GM12878 (cell line): ENCODE measurements at places on chromosomes 6 and 20. TPM values are rescaled to one million over a fixed set of nuclear protein-coding genes. Genes with fewer than 3 reads are reported as not detected.

DNA sequence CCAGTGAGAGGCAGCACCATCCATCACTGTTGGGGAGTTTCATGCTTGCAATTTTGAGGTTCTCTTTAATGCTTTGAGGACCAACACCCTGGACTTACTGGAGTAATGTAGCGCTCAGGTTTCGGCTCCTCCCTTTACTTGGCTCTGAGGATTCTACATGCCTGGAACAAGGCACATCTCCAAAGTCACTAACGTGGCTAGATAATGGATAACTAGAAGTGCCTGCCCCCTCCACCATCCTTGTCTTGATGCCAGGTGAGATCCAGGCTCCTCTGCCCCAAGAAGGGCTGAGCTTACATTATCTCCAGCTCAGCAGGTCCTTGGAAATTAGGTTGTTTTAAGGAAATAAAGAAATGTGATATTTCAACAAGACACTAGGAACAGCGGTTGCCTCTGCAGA is 75.5 kb upstream of the ZNFX1 start:
- no peak for DNase-seq

DNA sequence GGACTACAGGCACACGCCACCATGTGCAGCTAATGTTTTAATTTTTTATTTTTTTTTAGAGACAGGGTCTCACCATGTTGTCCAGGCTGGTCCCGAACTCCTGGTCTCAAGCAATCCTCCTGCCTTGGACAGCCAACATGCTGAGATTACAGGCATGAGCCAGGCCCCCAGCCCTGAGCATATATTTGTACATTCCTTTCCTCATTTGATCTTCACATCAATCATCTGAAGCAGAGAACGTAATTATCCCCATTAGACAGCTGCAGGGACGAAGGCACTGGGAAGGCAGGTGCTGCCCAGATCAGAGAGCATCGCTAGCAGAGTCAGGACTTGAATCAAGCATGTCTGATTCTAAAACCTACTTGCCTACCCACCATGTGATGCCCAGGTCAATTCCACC is 41.0 kb upstream of the SIRPA start:
- no peak for DNase-seq

DNA sequence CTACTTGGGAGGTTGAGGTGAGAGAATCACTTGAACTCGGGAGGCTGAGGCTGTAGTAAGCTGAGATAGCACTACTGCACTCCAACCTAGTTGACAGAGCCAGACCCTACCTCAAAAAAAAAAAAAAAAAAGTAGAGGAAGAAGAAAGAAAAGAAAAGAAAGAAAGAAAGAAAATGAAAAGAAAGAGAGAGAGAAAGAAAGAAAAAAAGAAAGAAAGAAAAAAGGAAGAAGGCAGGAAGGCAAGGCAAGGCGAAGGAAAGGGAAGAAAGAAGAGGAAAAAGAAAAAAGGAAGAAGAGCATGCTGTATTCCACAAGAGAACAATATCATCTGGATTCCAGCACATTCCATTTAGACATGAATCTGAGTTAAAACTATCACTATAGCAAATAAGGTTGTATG is 3.8 kb downstream of the GCM1 start:
- no peak for DNase-seq

DNA sequence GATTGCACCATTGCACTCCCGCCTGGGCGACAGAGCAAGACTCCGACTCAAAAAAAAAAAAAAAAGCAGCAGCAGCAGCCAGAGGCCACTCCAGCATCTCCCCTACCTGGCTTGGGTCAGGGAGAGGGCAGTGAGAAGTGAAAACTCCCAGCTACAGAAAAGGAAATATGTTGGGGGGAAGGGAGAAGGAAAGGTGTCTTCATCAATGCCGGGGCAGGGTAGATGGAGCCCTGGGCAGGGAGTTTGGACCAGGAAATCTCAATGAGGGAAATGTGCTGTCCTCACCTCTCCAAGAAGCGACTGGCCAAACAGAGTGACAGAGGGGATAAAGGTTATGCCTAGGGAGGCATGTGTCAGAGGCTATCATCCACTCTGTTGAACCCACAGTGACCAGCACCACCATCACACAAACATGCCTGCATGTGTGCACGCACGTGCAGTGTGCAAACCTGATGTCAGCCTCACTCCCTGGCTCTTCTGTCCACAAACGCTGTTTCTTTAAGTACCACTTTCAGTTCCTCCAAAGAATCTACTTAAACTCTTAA is 887 bp upstream of the AIF1 start:
- peak; percentile 57 for DNase-seq

- DNase-seq: no peak
Observed at GRCh38 chr6:164897523-164898235, 411.7 kb downstream of the C6orf118 start.

- DNase-seq: no peak
Observed at GRCh38 chr20:47765691-47766594, 19.3 kb downstream of the SULF2 start.

DNA sequence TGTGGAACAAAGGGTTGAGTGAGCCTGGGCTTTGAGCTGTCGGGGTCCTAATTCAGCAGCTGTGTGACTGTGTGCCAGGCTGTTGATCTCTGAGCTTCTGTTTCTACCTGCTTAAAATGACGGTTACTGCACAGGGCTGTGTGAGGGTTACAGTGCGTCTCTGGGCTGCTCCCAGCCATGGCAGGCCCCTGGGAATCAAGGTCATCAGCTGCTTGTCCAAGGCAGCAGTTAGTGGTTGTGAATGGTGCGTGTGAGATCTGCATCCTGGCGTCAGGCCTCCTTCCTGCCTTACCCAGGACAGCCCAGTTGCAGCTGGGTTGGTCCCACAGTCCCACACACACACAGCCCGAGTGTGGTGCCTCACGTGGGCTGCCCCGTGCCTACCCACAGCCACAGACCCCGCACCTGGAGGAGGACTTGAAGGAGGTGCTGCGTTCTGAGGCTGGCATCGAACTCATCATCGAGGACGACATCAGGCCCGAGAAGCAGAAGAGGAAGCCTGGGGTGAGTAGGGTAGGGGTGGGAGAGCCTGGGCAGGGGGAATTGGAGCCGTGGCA is 15.6 kb downstream of the GTSF1L start:
- no peak for DNase-seq

- no peak for DNase-seq
Observed at GRCh38 chr6:150208611-150209352, 65.9 kb downstream of the PPP1R14C start.

DNA sequence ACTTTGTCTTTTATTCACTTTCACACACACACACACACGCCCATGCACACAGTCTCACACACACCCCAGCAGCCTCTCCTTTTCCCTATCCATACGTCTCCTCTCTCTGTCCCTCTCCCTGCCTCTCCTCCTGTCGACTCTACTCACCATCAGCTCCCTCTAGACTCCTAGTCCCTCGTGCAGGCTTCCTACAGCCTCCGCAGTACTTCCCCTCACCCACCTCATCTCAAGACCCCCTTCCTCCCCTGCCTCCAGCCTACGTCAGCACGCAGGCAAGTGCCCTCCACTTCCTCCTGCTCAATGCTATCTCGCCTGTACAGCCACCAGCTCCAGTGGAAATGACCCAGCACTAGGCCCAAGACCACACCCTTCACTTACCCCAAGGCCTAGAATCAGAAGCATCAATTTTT is 820 bp upstream of the TREML2 start:
- no peak for DNase-seq

Gene PSORS1C1
- 0.37 TPM in 1 of 2 replicates, not detected in the other for polyA plus RNA-seq

Gene COL19A1
- 3.6 and 5.3 TPM in 2 replicates for polyA plus RNA-seq

DNA sequence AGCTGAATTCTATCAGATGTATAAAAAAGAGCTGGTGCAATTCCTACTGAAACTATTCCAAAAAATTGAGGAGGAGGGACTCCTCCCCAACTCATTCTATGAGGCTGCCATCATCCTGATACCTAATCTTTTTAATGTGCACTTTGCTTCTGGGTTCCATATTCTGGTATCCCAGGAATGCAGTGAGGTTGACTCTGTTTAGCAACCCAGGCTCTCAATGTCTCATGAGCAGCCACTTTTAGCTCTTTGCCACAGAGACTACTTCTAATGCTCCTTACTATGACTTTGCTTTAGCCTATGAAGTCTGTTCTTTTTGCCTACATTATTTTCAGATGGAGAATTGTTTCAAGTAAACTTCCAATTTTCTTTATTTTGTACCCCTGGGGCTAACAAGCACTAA is 185.5 kb upstream of the NRSN1 start:
- DNase-seq: no peak

Gene SLC16A10
- 1.4 and 2.3 TPM in 2 replicates for polyA plus RNA-seq

GRCh38 chr6:105482227-105482844 is 79.5 kb upstream of the PREP start:
- DNase-seq: no peak

- DNase-seq: no peak
Observed at GRCh38 chr6:98498866-98499265, 335.5 kb upstream of the POU3F2 start.

Gene SLC17A9
- polyA plus RNA-seq: 55.6 and 57.9 TPM in 2 replicates

DNA sequence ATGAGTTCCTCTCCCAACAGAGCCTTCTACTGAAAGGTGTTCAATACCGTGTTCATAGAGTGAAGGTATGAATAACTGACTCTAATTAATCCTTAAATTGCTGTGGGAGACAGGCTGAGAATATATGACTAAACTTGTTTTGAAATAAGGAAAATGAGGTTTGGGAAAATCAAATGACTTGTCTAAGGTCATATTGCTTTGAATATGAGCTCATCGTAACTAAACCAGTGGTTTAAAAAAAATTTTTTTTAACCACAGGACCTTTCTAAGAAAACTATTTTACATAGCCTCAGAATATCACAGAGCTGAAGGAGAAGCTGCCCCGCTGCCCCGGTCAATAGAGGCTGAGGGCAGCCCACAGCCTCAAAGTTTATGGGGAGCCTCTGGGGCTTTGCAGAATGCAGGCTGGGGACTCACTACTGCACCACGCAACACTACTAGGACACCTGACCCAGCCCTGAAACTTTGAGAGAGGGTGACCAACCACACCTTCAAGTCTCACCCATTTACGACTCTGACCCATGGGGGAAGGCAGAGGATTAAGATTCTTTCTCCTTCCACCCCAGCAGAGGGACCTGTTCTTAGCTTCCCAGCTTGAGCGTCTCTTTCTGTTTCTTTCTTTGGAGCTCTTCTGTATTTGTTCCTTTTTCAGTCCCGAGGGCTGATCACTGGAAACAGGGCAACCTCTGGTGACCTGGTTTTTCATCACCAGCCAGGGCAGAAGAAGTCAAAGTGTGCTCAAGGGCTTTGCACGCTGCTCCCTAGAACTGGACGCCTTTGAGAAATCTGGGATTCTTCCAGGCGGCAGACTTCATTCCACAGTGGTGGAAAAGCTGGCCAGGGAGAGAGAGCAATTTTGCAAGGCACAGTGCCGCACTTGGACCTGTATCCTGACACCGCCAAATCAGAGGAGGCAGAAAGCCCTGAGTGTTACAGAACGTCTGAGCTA is 220.2 kb downstream of the ATXN1 start:
- no peak for DNase-seq

DNA sequence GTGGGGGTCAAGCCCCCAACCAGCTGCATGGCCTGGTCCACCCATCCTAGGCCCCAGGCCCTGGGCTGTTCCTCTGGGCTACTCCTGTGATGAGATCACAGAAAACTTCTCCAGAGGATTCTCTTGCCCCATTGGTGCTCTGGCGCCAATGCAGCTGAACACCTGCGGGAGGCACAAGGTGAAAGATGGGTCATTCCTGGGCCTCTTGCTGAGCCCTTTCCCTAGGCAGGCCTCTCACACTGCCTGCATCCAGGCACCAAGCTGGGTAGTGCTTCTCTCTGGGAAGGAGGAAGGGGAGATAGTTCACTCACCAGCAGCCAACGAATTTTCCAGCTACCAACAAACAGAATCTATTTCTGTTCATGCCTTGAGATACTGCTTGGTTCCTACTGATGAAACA is 142.1 kb downstream of the PXDC1 start:
- no peak for DNase-seq

DNA sequence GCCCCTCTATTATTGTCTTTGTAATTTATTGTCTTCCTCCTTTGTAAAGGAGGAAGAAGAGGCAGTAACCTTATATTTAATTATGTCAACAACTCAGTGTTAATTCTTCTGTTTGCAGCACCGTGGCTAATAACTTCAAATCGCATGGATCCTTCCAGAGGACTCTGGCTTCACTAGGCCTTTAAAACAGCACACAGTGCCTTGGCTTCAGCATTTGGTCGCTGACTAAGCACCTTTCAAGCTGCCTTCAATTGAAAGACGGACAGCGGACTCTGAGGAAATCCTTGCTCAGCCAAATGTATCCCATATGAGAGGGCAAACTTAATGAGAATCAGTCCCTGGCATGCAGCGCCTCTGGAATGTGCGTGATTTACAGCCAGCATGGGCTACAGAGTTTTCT is 64.2 kb downstream of the SGK1 start:
- DNase-seq: no peak

DNA sequence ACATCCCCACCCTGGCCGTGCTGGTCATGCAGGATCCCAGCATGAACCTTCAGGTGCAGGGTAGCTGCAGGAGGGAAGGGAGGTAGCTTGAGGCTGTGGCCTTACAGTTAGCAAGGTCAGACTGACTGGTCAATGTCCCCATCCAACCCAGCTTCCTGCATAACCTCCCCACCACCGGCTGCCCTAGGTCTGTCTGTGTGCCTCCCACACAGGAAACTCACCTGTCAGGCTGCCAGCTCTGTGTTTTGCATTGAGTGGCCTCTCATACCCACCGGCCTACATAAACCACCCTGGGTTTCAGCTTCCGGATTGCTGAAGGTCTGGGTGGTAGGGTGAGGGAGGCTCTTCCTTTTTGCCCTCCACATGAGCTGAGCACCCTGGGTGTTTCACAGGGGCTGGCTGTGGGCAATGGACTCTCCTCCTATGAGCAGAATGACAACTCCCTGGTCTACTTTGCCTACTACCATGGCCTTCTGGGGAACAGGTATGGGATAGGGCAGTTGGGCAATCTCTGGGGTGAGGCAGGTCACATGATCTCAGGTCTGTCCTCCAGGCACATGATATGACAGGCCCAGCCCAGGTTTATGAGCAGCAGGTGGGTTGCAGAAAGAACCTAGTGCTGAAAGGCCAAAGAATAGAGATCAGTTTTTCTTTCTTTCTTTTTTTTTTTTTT is 1.8 kb downstream of the CTSA start:
- DNase-seq: no peak

Gene HCRTR2
- not detected in 2 replicates for polyA plus RNA-seq

Gene VWA7
- polyA plus RNA-seq: 0.43 and 1.2 TPM in 2 replicates

Gene HTR1E
- polyA plus RNA-seq: not detected in 2 replicates

- DNase-seq: no peak
Observed at GRCh38 chr6:97437087-97437486, 154.1 kb upstream of the MMS22L start.

Gene CALHM6
- polyA plus RNA-seq: 3.2 and 3.8 TPM in 2 replicates

Gene PAX1
- not detected in 2 replicates for polyA plus RNA-seq

Gene SPINT4
- polyA plus RNA-seq: not detected in 2 replicates

Gene FAM83D
- polyA plus RNA-seq: 32.5 and 34.1 TPM in 2 replicates

DNA sequence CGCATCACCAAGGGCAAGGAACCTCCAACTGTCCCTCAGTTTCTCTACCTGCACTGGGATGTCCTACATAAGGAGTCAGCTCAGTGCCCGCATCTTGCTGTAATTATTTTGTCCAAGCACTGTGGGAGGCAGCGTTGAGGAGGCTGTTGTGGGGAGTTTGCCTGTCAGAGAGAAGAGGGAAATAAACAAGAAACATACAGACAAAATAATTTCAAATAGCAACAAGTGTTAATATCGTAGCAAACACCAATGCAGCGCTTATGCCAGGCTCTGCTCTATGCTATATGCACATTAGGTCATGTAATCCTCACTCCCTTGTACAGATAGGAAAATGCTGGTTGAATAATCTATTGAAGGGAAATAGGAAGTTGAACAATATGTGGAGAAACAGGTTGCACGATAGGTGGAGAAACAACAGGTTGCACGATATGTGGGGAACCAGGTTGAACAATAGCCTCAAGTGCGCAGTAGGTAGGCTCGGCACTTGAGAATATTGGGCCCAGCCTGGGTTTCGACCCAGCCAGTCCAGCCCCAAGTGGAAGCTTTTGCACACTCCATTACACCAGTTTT is 91.2 kb upstream of the SIRPA start:
- DNase-seq: no peak

Gene UQCC2
- polyA plus RNA-seq: 215 and 230 TPM in 2 replicates
